ENCODE measurements at places on chromosomes 7 and 10.

DNA sequence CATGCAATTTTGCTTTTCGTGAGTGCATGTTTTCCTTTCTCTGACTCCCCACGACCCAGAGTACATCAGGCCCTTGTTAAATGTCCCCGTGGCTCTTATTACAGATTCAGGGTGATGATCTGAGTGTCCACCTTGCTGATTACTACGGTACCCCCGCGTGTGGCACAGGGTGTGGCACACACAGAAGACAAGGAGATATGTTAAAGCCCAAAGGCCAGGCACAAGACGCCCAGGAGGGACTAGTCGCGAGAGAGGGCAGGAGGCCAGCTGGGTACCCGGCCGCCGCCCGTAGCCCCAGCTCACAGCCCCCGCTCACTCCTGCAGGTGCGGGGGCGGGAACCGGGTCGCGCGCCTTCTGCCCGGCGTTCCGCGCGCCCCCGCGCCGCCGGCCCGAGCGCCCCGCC is 281 bp upstream of the EXOC6 start:
- DNase-seq, result no peak

- peak; percentile 58 for DNase-seq
Measured at GRCh38 chr7:104943502-104944343, 70.3 kb upstream of the KMT2E start.

DNA sequence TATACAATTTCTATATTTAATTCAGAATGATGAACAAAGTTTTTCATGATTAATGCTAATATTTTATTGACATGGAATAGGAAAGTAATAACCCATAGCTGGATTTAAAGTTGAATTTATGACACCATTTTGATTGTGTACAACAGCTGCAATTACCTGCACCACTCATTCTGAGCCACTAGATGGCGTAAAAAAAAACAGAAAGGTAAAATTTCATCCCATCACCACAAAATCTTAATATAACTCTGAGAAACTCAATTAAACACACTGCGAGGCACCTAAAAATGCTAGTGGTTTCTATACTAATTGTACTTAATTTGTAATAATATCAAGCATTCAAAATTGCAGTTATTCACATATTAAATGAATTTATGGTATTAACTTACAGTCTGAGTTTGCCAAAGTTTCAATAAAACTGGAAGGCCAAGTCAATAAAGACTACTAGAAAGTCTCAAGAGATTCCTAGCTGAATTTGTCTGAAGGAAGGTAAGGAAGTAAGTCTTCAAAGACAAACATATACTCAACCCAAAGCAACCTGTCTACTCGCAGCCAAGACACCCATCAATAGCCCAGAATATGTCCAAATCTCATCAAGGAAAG is 182.5 kb downstream of the SKAP2 start:
- no peak for DNase-seq

DNA sequence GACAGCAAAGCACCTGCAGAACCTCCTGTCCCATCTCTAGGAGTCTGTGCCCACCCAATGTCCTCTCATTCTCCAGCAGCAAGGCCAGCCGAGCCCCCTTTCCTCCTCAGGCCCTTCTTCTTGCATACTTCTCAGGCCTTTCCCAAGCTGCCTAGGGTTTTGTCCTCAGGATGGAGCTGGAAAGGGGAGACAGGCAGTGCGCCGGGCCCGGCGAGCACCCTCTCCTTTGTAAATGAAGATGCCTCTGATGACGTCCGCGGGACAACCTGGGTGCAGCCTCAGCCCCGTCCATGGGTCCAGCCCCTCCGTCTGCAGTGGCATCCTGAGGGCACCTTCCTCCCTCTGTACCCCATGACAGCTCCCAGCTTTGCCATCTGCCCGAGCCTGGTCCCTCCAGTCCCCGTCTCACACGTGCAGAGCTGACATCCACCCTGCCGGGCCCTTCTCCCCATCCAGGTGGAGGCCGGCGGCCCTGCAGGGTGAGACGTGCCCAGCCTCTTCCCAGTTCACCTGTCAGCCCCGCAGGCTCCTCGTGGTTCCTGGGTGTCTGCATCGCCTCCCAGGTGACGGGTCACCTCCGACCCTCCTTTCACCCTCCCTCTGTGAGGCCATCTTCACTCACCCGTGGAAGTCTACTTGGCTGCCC is 36.4 kb downstream of the JAKMIP3 start:
- no peak for DNase-seq

DNA sequence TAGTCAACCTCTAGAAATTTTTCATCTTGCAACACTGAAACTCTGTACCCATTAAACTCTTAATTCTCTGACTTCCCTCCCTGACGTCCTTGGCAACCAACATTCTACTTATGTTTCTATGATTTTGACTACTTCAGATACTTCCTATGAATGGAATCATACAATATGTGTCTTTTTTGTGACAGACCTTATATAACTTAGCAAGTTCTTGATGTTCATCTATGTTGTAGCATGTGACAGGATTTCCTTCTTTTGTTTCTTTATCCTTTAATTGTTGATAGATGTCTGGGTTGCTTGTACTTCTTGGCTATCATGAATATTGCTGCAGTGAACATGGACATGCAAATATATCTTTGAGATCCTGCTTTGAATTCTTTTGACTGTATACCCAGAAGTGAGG is 240.8 kb downstream of the ADK start:
- no peak for DNase-seq

DNA sequence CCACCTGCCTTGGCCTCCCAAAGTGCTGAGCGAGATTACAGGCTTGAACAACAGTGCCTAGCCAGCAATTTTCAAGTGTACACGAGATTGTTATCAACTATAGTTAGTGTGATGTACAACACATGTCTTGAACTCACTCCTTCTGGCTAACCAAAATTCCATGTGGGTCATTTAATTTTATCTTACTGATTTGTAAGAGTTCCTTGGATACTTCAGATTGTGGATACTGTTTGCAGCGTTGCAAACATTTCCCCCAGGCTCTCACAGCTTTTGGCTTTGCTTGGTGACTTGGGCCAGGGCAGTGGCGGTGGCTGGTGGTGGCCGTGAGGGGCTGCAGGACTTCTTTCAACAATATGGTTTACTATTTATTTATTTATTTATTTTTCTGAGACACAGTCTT is 8.5 kb upstream of the TMEM270 start:
- no peak for DNase-seq

DNA sequence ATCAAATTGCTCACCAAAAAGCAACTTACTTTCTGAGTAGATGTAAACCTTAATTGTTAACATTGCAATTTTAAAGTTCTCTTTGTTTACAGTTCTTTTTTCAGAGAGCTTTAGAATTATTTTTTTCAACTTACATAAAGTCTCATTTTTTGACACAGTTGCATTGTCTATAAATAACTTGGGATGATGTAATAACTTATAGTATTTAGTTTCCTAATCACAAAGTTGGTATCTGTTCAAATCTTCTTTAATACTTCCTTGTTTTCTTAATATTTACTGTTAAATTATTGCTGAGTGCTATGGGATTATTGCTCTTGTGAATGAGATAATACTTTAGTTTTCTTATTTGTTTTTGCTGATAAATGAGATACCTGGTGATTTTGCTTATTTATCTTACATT is 18.9 kb upstream of the SUV39H2 start:
- no peak for DNase-seq

DNA sequence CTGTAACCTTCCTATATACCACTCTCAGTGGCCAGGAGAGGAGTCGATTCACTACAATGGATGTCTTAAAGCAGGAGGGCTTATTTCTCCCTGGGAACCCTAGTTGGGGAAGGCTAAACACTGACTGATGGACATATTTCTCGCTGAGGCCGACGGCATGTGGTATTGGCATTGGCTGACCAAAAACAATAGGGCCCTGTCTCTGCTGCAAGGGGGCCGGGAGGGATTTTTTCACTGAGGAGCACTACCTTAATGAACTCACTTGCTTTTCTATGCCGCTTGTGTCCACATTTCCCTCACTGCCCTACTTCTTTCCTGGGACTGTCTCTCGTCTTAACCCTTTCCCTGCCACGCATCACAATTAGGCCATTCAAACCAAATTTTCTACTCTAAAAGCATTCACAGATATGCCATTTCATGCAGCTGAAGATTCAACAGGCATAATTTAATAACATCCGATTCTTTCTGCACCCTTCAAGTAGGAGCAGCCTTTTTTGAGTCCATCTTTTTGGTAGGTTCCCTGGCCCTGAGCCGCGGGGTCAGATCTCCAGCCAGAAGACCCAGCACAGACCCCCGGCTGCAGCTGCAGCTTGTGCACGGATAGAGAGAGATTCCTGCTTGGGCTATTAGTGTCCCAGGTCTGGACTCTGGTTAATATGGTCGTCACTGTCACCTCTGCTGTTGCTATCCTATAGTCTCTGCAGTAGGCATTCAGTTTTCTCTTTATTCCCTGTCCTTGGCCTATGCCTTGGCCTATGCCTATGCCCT is 118.7 kb downstream of the HIPK2 start:
- DNase-seq, result no peak

GRCh38 chr10:131311402-131311660 is 190 bp downstream of the TCERG1L start:
- no peak for DNase-seq

GRCh38 chr7:136890399-136890798 is 21.9 kb downstream of the CHRM2 start:
- DNase-seq, result no peak

DNA sequence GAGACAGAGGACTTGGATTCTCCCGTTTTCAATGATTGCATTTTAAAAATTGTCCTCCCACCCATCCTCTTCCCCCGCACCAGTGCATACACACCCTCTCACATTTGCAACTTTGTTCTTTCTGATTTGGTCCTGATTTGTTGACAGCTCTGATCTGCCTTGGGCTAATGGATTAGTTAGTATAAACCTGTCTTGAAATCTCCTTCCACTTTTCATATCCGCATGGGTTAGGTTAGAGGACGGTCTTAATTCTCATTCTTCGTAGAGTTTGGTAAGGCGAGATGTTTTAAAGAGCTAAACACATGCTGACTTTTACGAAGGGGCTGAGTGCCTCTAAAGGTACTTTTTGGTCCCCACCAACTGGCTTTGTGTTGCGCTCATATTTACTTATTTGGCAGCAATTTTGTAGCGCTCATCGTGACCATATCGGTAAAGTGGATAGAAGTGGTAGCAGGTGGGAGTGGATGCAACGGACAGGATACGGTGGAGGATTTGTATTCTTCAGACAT is 1.1 kb downstream of the AHR start:
- DNase-seq, result no peak

DNA sequence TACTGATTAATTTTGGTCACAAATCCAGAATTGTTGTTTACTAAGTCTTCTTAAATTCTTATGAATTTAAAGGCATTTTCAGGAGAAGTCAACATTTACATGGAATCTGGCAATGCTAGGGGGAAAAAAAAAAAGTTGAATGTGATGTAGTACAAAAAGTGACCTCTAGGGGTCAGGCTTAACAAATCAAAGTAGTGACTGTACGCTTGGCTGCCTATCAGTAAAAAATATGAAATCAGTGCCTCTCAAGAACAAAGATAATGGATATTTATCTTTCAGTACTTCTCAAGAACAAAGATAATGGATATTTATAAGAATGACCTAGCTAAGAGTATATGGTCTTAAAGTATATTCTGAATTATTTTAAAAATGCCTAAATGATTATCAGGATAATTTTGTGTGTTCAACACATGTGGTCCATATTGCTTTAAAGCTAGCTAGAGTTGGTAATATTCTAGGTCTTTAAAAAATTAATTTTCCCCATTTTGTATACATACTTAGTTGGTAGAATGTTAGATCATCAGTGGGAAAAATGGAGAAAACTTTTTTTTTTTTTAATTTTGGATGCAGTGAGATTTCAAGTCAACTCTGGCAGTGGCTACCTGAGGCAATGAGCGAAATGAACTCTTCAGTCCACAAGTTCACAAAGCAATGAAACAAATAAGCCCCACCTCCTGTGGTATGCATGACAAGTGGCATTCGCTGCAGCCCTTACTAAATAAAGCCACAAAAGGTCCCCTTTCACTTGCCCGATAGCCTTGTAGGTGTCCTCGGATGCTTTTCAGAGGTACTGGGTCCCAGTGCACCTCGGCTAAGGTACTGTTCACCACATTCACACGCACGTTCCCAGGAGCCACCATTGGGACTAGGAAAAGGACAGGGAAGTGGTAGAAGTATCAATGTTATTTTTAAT is 51.2 kb upstream of the LAMB4 start:
- DNase-seq, result no peak

- DNase-seq, result no peak
Measured at GRCh38 chr7:156504687-156505545, 135.7 kb upstream of the RNF32 start.

DNA sequence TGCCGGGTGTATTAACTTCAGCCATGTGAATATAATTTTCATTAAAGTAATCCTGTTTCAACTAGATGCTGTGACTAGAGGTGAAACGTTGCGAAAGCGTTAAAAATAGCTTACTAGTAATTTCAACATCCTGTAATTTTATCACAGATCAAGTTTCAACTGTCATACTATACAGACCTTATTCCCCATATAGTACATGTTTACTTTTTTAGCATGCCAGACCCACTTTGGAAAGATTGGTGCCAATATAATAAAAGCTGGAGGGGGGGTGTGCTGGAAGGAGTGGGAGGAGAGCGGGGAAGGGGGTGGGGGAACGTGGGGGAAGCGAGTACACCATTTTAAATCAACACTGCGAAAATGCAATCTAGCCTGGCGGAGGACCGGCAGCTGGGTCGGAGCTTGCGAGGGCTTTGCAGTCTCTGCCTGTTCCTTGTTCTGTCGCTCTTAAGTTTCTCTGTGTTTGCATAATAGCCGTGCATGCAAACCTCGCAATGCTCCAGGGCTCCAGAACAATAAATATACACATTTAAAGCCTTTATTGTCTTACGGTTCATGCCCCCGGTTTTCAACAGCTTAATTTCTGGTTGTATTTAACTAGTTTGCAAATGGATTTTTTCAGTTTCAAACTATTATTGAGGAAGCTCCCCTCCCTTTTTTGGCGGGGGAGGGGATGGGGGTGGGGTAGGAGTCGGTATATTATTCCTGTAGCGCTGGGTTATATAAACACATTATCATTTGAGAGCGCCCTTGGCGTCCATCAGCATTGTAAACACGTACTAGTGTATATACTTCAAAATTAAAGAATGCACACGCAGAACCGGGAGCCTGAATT is 1.3 kb upstream of the ARID5B start:
- DNase-seq, result peak; percentile 30

DNA sequence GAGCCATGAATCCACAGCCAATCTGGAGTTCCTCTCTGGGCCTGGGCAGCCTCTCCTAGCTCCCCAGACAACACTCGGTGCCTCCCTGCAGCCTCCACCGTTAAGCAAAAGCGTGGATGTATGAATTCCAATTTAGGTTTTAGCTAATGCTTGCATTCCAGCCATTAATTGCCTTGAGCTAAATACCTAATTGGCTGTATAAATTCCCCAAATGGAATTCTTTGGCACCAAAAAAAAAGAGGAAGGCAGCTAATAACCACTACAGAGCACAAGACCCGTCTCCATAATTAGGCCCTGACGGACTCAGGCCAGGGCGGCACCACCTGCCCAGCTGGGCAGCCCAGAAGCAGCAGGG is 140.5 kb downstream of the PTPRN2 start:
- DNase-seq, result no peak

- DNase-seq, result no peak
Measured at GRCh38 chr10:56449770-56450169, 88.7 kb upstream of the ZWINT start.

Data from effector CD4-positive, alpha-beta T cell (primary cell).